ENCODE measurements at places on chromosomes 16 and 17.

- no peak for DNase-seq
These were observed 2.5 kb downstream of the RNF166 start for GRCh38 chr16:88703486-88704309.

GRCh38 chr16:79623062-79623461 lies 22.5 kb upstream of the MAF start:
- no peak for DNase-seq

DNA sequence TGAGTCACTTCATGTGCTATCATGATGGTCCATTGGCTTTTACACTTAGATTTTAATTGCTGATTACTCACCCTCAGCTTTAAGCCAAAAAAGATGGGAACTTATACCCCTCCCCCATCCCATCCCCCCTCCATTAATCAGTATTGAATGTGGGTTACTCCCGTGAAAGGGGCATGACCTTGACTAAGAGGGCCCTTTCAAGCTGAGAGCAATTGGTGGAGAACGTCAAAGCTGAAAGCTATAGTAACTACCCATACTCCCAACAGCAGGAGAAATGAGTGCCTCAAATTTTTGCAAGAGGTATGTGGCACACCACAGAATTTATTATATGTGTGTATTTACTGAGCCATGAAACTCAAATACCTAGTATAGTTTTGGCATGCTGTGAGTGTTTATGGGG lies 99.7 kb upstream of the CDH8 start:
- no peak for DNase-seq

DNA sequence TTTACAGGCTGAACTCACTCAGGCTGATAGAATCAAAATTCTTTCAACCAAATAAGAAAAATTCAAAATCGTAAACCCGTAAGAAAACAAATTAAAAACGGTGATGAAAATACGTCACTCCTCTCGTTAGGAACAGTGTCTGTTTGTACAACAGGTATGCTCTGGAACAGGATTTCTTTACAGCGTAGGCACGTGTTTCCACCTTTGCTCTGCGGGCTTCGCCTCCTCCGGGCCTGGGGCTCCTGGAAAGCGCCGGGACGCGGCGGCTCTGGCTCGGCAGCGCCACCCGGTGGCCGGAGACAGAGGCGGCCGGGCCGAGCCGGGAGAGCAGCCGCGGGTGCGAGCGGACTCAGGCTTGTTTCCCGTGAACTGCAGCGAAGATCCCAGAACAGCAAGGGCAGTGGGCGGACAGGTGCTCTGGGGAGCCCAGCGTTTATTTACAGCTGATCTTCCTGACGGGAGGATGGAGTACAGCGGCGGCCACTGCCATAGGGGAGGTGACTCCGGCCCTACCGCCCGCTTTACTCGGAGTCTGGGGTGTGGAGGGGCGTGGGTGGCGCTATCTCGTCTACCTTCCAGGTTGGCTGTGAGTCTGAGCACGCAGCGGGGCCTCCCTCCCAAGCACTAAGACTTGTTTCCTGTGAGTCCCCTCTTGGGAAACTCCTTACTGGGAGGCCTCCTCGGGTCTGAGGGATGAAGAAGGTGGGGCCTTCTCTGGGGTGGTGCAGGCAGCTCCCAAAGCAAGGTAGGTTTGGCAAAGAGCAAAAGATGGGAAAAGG lies 40.5 kb upstream of the ATP2A3 start:
- DNase-seq, result peak; percentile 90

GRCh38 chr17:50397111-50397918 lies at the start of gene LRRC59:
Gene LRRC59, minus strand, starts transcription at chr17:50397523. Its CDS starts 206 bp downstream, at chr17:50397317.
- peak; percentile 99 for DNase-seq

GRCh38 chr17:77501751-77502625 lies 361.2 kb downstream of the SEC14L1 start:
- DNase-seq, result peak; percentile 42

GRCh38 chr17:58096892-58097291 lies 13.7 kb downstream of the DYNLL2 start:
- DNase-seq, result no peak

DNA sequence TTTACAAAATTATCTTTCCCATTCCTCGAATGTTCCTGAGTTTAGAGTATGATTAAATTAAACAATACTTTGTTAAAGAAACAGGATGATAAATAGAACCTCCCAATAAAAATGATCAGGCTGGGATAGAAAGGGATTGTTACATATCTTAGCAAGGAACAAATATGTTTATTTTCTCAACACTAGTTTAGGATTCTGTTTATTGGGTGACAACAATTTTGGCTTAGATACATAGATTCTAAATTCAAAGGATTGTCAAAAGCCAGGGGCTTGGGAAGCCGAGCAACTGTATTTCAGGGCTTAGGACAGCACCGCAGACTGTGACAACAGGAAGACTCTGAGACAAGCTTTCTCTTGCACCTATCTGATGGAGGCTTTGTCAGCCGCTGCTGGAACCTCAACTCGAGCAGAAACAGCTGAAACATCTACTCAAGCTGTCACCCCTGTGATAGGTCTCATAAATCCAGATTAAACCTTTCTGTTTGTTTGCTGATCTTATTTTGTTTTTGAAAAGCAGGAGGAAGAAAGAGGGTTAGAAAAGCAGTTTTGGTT lies 562.8 kb upstream of the ZFHX3 start:
- no peak for DNase-seq

DNA sequence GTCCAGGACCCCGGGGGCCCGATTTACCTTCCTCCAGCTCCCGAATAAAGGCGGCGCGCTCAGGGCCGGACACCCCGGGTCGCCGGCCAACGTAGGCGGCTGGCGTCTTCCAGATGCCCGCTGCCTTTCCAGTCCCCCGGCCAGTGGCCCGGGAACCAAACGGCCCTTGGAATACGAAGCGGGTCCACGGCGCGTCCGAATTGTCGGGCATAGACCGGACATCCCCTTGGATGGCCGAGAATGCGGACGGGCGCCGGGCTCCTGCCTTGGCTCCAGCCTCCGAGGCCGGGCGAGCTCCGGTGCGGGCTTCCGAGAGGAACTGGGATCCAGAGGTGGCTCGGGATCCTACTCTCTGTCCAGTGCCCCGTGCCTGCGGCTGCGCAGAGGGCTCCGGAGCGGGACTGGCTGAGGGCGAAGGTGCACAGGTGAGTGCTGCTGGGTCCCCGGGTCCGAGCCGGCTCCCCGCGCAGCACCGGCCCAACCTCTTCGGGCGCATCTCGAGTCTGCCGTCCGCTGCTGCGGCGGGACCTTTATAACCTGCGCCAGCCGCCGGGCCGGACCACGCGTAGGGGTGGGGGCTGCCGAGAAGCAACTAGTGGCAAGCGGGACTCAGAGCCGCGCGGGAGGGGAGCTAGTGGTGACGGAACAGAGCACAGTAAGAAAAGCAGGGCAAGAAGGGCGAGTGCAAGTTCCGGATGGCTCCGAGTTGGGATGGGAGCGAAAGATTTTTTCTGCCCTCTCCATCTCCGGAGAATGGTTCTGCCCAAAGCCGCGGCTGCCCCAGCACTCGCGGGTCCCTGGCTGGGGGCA lies at the start of gene HAP1:
Gene HAP1 (minus strand): TSS at position 505 of the 810 bp plus-strand sequence. CDS start 9 bp downstream, at position 496.
- peak; percentile 66 for DNase-seq

DNA sequence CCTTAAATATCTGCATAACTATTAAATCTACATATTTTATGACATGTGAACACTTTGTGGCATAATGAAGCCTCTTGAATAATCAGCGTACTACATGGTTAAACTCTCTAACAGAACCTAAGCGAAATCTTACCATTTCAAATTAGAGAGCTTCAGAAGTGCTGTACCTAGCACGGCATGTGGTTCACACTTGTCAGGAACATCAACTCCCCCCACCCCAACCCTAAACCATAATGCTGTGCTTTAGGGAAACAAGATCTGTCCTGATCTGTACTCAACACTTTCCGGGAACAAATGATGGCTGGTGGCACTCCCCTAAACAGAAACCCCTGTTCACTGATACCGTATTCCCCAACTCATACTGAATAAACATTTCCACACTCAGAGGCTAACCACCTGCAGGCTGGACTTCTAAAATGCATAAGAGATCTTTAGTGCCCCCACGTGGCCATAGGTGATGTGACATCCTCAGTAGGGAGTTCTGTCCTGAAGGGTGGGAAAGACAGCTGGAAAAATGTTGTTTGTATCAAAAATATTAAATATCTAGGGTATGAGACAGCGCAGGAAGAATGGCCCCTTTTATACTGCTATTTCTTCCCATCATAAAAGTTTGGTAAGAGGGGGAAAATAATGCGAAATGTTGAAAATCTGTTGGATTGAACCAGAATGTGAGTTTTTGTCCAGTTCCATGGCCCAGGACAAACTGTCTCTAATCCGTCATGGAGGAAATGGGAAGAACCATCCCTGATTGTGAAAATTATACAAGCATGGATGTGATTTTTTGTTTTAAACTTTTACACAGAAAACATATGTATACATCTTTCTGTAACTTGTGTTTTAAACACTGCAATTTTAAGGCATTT lies 88.6 kb downstream of the USP31 start:
- DNase-seq, result peak; percentile 65

GRCh38 chr17:17121162-17121561 lies 78.9 kb downstream of the MPRIP start:
- DNase-seq, result no peak

DNA sequence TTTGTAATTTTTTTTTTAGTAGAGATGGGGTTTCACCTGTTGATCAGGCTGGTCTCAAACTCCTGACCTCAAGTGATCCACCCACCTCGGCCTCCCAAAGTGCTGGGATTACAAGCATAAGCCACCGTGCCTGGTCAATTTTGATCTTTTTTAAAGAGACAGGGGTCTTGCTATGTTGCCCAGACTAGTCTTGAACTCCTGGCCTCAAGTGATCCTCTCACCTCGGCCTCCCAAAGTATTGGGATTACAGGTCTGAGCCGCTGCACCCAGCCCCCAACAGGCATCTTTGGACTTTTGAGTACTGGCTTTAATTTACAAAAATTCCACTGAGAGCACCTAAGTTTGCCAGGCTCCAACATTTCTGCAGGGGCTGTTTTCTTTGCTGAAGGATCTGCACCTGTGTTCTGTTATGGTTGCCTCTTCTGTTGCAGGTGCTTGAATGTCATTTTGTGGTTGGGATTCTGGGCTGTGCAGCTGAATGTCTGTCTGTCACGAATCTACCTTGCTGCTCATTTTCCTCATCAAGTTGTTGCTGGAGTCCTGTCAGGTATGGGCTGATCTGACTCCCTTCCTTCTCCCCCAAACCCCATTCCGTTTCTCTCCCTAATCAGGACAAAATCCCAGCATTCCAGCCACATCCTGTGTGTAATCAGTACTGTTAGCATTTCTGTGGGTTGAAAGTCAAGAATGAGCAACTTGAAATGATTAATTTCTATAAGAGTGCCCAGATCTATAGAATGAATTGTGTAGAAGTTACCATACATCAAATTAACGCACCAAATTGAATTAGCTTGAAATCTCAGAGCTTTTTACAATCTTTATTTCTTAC lies 8.5 kb downstream of the G6PC1 start:
- DNase-seq, result no peak

- DNase-seq, result no peak
These were observed 14.0 kb upstream of the PVALEF start for GRCh38 chr17:81151278-81151677.

DNA sequence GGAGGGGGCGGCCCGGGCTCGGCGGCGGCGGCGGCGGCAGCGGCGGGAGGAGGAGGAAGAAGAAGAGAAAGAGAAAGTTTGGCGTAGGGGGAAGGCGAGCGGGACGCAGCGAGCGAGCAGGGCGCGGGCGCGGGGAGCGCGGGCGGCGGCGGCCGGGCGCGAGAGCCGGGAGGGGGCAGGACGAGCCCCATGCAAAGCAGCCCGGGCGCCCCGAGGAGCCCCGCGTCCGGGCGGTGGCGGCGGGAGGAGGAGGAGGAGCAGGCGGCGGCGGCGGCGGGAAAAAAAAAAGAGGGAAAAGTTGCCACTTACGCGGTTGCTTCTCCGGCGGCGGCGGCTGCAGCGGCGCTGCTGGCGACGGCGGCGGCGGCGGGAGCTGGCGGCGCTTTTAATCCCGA lies 10.3 kb upstream of the ZFHX3 start:
- DNase-seq, result peak; percentile 74

GRCh38 chr17:2241823-2242222 lies 61.8 kb downstream of the SMG6 start:
- no peak for DNase-seq

- DNase-seq, result no peak
These were observed 2.3 kb upstream of the NUDT16L1 start for GRCh38 chr16:4690946-4691665.

GRCh38 chr17:67459985-67460384 lies 82.9 kb downstream of the PITPNC1 start:
- no peak for DNase-seq

DNA sequence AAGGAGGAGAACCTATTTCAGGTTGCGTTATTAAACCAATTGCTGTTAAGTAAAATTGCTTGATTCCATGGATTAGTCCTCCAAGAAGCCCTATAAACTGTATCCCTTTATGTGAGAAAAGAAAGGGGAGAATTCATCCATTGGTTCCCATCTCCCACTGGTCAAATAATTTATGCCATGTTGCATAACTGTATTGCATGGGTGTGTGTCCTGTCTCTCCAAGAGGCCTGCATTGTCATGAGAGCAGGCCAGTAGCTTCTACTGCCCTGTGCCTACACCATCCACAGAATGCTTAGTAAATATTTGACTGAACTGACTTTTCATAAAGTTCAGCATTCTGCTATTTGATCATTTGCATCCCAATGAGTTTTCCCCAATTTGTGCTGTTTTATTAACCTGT lies 11.7 kb upstream of the TOB1 start:
- no peak for DNase-seq

DNA sequence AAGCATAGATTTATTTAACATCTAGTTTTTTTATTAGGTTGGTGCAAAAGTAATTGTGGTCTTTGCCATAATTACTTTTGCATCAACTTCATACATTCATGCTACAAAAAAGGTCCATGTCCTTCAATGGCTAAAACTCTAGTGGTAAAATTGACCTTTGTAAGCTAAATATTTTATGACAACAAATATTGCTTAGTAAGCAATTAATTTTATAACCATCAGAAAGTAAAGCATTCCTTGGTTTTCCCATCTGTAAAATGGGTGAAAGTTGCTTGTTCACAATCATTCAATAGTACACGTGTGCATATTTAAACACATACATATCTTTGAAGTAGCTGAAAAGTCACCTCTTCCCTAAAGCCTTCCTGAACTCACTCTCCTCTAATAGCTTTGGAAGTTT lies 789.6 kb downstream of the CDH8 start:
- DNase-seq, result no peak

DNA sequence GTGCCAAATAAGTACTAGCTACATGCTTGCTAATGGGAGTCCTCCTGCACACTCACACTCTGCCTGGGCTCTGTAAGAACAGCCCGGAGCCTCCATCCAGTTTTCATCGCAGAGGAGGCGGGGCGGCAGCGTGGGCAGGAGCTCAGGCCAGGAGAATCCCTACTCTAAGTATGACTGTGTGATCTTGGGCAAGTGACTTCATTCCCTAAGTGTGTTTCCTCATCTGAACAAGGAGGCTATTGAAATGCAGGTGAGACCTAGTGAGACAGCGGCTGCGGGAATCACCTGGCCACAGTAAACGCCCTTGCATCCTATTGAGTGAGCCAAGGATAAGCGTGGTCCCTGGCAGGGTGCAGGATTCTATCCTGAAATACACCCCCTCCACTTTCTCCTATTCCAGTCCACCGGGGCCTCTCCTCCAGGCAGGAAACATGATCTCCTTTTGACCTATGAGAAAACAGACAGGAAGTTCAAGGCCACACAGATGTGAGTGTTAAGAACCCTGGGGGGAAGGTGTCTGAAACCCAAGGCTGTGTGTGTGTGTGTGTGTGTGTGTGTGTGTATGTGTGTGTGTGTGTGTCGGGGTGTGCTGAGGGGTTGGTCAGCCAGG lies 5.2 kb upstream of the RAI1 start:
- DNase-seq, result no peak
